ENCODE measurements at places on chromosomes 4 and X.

DNA sequence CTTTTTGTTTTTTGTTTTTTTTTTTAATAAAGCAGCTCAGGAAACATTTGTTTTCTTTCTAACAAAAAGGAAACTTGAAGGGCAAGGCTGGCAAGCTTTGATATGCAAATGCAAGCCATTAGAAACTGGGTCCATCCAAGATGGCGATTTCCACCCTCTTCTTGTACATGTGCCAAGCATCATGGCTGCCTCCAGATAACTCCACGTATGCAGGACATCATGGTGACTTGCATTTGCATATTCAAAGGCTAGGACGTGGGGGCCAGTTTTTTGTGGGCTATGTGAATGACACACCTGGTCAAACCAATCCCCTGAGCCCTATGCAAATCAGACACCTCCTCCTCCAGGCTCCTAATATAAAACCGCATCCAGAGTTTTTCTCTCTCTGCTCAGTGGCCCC lies 692.6 kb downstream of the FAM133A start:
- no peak for DNase-seq

DNA sequence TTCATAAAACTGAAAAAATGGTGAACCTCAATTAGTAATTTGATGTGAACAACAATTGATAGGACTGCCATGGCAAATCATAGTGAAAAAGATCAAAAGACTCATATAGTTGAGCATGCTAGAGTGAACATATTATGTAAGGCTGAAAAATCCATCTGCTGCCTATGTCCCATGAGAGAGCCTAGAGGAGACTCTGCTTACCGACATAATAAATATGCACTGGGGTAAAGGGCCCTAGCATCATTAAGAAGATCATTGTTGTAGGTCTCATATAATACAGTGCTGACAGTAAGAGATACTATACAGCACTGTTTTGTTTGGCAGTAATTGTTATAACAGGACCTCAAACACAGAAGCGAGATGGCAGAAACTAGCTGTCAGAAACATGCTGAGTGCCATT lies 229.0 kb downstream of the PABPC4L start:
- no peak for DNase-seq

- DNase-seq, result no peak
Measured at GRCh38 chr4:21991050-21991449, 42.5 kb upstream of the KCNIP4 start.

DNA sequence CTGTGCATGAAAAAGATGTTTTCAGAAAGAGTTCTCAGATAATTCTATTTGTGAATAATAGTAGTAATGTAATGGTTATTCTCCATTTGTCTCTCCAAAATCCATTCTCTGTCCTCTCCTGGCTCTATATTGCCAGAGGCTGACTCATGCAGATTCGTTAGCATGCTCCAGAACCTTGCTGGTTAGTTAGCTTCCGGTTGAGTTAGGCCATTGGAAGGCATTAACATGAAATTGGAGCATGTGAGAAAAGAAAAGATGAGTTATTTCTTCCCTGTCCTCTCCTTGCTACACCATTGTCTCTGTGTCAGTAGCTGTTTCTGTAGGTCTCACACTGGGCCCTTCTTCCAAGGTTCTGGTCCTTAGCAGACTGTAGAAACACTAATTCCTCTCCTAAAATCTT lies 23.5 kb upstream of the PRDM8 start:
- no peak for DNase-seq

DNA sequence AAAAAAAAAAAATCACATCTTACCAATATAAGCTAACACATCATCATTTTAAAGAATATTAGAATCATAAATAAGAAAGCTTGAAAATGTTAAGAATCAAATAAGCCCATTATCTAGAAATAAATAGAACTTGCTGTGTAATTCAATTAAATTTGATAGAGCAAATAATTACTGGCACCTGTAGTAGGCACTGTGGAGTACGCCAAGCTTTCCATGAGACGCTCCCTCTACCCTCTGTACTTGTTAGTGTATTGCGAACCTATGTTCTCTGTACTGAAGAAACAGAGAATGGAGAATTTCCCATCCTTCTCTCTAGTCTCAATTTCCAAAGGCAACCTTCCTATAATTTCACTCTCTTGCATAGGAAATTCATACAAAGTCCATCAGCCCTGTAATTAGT lies 61.7 kb upstream of the HAND2 start:
- DNase-seq, result no peak

DNA sequence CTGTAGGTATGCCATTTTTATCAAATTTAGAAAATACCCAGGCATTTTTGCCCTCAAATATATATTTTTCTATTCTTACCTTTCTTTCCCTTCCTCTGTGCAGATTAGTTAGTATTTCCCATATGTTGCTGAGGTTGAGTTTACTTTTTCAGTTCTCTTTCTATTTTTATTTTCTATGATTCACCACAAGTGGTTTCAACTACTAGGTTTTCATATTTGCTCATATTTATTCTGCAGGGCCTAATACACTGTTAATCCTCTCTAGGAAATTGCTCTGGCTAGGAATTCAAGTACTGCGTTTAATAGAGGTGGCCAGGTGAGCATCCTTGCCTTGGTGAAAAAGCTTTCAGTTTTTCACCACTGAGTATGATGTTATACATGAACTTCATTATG lies 1535.3 kb upstream of the PCDH10 start:
- no peak for DNase-seq

DNA sequence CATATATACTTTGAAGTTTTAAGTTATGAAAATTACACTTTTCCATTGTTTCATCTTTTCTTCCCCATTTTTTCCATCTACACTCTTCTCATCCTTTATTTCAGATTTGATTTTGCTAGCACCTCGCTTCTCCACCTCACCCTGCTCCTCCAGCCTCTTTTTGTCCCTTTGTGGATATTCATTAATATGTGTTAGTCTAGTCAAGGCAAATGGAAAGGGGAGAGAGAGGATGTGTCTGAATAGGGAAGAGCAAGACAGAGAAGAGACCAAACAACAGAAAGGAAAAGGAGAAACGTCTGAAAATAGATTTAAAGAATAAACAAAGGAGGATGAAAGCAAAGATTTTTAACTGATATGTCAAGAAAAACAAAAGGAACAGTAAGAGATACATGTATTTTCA lies 24.1 kb downstream of the GPM6A start:
- no peak for DNase-seq

GRCh38 chrX:18047491-18047890 lies 173.2 kb downstream of the BEND2 start:
- no peak for DNase-seq

- no peak for DNase-seq
Measured at GRCh38 chrX:15269120-15269519, 763 bp downstream of the ASB9 start.

GRCh38 chr4:91025241-91026148 lies 898.3 kb downstream of the CCSER1 start:
- DNase-seq, result no peak

DNA sequence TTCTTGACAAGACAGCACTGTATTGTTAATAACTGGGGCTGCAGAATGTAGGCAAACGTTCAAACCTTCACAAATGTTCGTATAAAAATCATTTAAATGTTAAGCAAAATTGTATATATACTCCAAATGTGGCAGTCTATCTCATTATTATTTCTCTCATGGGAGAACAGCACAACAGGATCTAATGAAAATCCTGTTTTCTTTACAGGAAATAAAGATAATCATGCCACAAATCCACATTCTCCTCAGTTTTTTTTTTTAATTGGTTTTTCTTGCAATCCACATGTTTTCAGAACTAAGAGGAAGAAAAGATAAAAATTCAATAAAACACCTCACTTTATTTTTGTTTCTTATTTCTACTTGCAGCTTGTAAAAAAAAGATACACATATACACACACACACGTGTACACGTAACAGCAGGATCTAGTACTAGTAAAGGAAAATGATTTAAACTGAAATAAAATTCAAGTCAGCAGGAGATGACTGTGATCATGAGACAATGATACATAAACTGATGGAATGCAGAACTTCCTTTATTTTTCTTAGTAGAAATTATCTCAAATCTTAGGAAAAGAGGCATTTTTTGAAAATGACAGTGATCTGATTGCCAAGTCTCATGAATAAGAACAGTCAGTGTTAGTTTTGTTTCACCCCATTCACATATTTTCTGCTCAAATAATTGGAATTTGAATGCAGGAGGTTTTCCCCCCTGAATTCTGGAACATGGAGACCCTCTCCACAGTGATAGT lies 11.3 kb downstream of the APBB2 start:
- no peak for DNase-seq

- no peak for DNase-seq
Measured at GRCh38 chrX:19370061-19370460, 26.3 kb downstream of the PDHA1 start.

DNA sequence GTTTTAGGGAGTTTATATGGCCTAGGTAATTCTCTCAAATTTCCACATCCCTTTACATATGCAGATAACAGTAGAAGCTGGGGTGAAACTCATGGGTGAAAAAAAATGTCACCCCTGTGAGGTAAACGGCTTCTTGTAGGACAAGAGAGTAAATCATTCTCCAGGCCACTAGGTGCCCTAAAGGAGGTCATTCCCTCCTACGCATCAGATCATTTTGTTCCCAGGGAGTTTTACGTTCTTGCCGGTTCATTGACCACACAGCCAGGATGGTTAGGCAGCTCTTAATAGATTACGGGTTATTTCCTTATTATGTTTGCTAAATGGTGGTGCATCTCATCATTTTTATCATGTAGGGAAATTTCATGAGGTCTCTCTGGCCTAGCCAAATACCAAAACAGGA lies 225.8 kb upstream of the NOCT start:
- no peak for DNase-seq

DNA sequence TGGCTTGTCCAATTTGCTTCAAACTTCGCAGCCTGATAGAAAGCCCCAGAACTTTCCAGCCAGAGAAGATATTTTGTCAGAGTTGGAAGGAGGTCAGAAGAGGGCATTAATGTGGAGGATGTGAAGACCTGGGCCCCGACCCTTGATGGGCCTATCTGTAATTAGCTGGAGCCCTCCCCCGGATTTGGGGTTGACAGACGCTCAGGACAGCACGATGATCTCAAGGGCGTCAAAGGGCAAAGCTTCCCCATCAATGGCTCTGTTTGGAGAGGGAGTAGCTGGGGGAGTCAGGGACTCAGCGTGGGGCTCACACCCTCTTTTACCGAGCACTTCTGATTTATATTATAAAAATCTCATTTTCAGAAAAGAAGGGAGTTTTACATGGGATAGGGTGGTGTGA lies 59.0 kb upstream of the PPP2R3B start:
- DNase-seq, result no peak
